Stimulated activated CD4-positive, alpha-beta T cell treated with anti-CD3 and anti-CD28 coated beads, Interleukin-4, amount 100 ng/mL, for 48 hours (primary cell): ENCODE measurements at places on chromosomes 12 and 14.

GRCh38 chr12:88391556-88391955 lies 188.7 kb downstream of the KITLG start:
- DNase-seq: no peak

DNA sequence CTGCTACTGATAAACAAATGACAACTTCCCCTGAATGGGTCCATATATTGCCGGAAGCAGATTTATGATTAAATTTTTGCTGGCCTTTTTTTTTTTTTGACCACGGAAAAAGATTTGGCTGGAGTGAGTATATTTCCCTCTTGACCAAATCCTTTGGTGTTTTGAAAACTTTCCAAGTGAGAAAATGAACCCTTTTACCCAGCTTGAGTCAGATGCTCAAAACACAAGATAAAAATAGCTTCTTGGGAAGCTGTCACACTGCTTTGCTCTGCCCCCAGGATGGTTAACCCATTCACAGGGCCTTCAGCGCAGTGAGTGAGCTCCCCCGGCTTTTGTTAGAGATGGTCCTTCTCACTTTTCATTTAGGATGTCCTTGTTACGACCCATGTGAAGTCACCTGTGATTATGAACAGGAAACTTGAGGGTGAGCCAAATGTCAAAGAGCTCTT lies 224.3 kb downstream of the PELI2 start:
- no peak for DNase-seq

DNA sequence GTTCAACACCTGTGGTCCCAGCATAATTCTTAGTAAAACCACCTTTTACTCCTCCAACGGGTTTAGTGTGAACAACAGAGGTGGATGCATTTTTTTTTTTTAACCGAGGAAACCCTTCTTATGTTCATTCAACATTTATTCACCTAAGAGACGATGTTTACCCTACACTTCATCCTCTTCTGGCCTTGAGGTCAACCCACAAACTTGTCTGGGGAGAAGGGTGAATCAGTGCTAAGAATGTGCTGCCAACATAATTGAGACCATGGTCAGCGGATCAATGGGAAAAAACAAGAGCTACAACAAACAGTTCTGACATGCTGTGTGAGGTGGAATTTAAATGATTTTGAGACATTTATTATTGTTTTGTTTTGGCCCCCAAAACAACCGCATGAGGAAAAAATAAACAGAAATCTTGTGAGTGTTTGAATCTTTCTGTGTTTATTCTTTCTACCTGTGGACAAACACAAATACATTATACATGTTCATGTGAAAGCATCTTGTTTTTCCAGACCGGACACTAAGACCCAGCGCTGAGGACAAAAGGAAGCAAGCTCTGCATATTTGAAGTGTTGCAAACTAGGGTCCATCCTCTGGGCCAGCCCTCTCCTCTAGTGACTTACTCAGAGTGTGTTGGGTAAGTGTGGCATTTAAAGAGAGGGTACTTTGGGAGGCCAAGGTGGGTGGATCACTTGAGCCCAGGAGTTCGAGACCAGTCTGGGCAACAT lies 5.1 kb upstream of the USP30 start:
- DNase-seq: no peak

DNA sequence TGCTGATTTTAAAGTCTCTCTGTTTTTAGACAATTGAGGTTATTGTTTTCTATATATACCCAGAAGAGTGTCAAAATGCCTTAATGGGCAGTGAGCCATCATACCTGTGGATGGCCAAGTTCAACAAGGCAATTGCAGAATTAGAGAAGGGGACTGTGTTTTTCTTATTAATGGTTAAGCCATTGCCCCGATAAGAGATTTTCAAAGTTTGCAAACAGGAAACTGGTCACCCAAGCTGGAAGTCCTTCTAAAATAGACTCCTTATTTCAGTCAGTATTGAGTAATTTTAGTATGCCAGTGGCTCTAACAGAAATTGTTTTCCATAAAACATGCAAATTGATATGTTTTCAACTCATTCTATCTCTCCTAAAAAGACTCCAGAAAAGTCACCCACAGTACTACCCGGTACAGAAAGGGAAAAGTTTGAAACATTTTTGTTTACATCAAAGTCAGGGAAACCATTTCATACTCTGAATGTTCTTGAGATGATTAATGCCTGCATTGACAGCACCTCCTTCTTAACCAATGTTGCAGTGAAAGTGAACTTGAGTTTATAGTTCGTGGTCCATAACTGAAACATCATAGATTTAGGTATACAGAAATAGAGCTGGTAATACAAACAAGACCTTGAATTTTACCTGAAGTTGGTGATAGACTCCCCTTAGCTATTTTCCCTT lies 191.1 kb downstream of the TMX1 start:
- DNase-seq: no peak

DNA sequence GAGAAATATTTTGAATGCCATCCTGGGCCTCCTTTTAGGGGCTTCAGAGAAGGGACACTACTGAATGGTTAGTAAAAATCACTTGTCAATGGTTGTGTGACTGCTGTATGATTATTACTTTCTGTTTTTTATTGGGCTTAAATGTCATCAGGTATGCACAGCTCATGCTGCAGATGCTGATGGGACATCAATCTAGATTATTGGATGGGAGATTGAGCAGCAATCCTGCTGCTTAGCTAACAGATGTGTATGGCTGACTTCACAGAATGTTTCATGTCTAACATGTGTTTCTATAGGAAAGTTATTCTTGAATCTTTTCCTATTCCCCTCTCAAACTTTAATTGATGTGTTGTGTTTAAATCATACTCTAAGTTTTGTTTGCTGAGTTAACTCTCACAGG lies 166.8 kb downstream of the RMST start:
- DNase-seq: no peak

DNA sequence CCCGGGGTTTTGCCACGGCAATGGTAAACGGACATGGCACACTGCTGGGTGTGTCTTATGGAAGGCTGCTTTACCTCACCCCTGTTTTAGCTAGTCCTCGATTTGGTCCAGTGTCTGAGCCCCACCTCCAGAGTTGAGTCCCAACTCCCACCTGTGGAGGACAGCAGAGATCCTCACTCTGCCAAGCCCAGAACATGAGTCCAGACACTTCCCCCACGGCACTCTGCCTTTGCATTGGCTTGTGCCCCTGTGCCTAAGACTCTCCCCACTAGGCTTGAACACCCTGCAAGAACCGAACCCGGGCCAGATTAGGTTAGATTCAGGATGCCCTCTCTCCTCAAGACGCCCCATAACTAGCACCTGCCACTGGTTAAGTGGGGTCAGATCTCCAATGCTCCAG lies 59.8 kb upstream of the C14orf180 start:
- no peak for DNase-seq

DNA sequence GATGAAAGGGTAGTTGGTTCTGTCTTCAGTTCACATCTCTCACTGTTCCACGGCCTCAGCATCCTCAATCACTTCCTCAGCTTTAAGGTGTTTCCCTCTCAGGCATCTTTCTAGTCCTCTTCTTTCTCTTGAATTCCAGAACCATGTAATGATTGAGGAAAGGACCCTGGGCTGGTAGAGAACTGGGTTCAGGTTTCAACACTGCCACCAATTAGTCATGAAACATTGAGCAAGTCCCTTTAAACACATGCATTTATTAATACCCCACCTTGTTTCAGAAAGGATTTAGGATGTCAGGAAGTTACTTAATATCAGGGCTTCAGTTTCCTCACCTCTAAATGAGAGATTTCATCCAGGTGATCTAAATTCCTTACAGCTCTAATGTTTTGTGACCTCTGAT lies 7.2 kb downstream of the DMAC2L start:
- no peak for DNase-seq

DNA sequence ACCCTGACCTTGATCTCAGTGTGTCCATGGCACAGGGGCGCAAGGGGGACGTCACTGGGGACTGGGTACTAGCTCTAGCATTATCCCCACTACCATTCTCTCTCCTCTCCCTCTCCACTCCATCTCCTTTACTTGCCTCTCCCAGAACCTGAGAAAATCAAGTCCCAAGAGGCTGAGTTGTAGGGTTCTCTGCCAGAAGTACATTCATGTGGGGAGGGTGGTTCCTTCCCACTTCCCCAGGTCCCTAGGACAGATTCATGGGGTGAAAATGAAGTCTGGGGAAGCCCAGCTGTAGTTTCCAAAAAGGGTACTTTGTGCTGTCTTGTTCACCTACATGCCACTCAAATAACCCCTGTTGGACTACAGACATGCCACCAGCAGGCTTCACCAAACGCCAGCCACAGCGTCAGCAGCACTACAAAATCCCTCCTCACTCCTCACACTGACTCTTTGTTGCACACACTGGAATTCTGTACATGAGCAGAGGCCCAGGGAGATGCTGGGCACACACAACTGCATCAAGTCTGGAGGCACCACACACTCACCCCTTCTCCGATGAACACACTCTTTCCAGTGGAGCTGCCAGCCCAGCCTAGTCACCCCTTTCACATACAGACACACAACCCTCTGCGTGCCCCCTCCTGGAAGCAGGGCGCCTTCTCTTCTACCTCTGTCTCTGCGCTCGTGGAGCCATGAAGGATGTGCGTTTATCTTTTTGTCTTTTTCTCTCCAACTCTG lies 6.9 kb downstream of the RARG start:
- no peak for DNase-seq

- DNase-seq: no peak
Measured at GRCh38 chr12:75704664-75705063, 193.3 kb upstream of the KRR1 start.

GRCh38 chr12:76915361-76916169 lies 36.7 kb upstream of the CSRP2 start:
- no peak for DNase-seq

- no peak for DNase-seq
Measured at GRCh38 chr14:76752744-76753143, 8.5 kb upstream of the VASH1 start.

- no peak for DNase-seq
Measured at GRCh38 chr12:100895192-100895591, 100.6 kb downstream of the ANO4 start.

DNA sequence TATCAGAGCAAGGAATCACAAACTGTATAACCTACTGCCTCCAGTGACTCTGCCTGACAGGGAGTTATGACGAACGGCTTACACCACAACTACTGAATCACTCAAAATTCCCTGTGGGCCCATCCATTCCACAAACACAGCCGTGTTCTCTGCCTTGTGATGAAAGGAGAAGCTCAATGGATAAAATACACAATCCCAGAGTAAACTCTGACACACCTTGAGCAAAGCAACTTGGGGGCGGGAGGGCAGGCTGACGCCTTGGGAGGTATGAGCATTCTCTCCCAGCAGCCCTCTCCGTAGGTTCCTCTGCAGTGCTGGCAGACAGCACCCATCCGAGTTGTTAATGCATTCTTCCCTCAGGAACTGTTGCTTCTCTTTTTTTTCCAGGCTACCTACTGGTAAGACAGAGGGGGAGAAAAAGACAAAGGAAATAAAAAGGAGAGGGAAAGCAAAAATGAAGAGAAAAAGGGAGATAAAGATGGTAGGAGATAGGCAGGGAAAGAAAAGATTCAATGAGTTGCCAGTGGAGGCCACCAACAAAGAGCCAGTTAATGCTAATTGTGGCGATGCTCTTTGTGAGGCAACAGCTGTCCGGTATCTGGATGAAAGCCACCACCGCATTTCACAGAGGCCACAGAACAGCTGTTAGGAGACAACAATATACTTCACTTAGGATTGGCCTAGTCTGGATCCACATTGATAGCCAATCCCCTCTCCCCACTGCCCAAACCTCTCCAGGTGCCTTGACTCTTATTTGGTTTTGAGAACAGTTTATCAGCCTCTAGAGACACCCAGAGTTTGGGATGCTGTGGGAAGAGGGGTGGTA lies 4.7 kb upstream of the DIO2 start:
- DNase-seq: no peak

DNA sequence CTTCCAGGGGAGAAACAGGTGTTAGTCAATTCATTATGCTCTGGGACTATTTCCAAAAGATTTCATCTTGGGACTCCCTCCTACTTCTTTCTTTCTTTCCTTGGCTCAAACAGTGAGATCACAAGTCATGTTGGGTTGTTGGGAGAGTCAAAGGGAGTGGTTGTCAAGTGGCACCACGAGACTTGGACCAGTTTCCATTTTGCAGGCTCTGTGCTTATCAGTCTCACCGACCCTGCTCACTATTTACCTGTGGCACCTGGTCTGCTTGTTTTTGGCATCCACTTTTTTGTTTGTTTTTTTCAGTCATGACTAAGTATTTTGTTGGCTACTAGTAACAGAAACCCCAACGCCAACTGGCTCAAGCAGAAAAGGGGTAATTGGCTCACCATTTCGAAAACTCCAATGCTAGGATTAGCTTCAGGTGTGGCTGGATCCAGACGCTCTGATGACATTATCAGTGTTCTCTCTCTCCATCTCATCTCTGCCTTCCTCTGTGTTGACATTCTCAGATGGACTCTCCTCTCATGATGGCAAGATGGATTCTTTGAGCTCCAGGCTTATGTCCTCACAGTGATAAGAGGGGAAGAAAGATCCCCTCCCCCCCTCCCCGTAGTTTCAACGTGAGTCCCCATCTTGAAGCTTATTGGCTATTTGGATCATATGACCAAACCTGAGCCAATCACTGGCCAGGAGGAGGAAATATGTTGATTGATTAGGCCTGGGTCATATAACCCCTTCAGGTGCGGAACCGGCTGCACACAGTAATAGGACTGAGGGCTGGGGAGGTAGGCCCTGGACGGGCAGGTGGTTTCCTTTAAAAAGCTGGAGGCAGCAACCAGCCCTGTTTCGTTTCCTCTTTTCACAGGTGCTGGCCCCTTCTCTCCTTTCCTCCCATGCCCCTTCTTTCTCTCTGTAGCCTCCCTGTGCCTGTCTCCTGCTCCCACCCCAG lies 84.2 kb downstream of the AACS start:
- no peak for DNase-seq

GRCh38 chr12:18415227-18415626 lies 153.9 kb downstream of the PIK3C2G start:
- no peak for DNase-seq

- no peak for DNase-seq
Measured at GRCh38 chr14:104694475-104694950, 5.1 kb downstream of the INF2 start.

GRCh38 chr14:62689733-62690132 lies 355.5 kb downstream of the KCNH5 start:
- no peak for DNase-seq

- DNase-seq: no peak
Measured at GRCh38 chr14:36975834-36976233, 196.6 kb downstream of the SLC25A21 start.

- no peak for DNase-seq
Measured at GRCh38 chr12:31524791-31525495, 66.0 kb downstream of the DENND5B start.

DNA sequence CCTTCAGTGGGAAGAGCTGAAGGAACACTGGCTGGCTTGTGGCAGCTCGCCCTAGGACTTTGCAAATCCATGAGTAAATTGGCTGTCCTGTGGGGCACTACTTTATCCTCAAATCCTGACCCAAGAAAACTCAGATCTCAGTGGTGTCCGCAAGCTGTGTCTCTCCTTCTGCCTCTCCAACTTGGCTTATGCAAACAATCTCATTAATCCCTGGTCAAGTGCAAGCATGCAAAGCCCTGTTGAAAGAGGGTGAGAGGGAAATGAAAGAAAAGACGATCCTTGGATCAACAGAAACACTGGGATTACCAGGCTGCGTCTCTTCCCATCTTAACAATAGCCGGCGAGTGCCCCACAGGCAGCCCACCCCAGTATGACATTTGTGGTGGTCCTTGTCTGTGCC lies 901.6 kb downstream of the BCL11B start:
- DNase-seq: no peak

GRCh38 chr12:122837306-122838265 lies 2.3 kb downstream of the HIP1R start:
- no peak for DNase-seq
